ENCODE measurements at places on chromosomes 1 and 21. TPM values are rescaled to one million over a fixed set of nuclear protein-coding genes. Genes with fewer than 3 reads are reported as not detected.

Gene PLEKHA6
- total RNA-seq, result 46.5 TPM

Gene SMCP
- total RNA-seq, result not detected

DNA sequence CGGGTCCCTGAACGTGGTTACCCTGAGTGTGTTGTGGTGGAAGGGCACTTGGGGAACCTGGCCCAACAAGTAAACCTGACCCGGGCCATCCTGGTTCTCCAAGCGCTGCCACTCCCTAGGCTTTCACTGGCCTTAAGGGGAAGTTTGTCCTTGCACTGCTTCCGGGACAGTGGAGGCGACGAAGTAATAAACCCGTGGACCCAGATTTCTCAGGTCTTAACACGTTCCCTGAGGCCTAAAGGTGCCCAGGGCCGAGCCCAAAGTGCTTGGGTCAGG, 261 bp upstream of the CCDC24 start:
- no peak for DNase-seq

DNA sequence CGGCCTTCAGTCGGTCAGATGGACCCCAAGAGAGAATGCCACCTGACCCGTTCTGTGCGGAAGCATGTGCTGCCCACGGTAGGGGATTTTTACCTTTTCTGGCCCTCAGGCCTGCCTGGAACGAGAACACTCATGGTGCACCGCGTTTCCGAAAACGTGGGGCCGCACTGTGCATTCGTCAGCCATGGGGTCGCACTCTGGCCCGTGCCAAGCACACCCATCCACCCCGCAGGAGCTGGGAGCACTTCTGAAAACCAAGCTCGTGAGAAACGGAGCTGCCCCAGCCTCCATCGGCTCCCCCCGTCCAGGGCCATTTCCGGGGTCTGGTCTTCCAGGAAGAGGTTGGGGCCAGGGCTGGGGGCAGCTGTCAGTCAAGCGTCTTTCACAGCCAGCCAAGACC, 72.8 kb downstream of the PRDM16 start:
- no peak for DNase-seq

DNA sequence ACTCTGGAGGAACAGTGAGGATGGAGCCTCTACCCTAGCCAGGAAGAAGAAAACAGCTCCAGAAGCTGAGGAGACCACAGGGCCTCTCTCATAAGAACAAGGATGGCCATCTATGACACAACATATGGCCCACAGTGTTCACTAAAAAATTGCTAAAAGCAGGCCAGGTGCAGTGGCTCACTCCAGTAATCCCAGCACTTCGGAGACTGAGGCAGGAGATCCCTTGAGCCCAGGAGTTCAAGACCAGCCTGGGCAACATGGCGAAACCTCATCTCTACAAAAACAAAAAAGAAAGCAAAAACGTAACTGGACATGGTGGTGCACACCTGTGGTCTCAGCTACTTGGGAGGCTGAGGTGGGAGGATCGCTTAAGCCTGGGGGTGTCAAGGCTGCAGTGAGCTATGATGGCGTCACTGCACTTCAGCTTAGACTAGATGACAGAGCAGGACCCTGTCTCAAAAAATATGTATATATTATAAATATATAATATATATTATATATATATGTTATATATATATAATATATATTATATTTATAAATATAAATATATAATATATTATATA, 103.1 kb downstream of the TOMM20 start:
- no peak for DNase-seq

Data from right cardiac atrium (tissue), 5 donors.